ENCODE measurements at places on chromosomes 13 and 19.
A peak's percentile ranks its signal among the peaks of the same experiment; 100 is the strongest.

GRCh38 chr19:33175886-33176669, 18.1 kb upstream of the LRP3 start:
- DNase-seq = no peak

GRCh38 chr13:44932171-44932849, 57.0 kb downstream of the NUFIP1 start:
- peak; percentile 57 for DNase-seq

DNA sequence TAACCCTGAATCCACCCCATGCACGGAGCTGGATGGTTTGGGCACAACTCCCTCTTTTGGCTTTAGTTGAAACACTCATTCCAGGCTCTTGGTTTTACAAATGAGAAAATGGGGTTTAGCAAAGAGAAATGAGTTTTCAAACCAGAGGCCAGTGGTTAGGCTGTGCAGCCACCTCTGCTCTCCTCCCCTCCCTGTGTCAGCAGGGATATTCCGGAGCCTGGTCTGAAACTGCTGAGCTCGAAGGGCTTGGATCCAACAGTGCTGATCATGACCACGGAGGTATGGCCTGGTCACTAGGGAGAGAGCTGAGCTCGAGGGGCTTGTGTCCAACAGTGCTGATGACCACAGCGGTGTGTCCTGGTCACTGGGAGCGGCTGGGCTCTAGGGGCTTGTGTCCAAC, 41.5 kb downstream of the ZNF787 start:
- DNase-seq = no peak

DNA sequence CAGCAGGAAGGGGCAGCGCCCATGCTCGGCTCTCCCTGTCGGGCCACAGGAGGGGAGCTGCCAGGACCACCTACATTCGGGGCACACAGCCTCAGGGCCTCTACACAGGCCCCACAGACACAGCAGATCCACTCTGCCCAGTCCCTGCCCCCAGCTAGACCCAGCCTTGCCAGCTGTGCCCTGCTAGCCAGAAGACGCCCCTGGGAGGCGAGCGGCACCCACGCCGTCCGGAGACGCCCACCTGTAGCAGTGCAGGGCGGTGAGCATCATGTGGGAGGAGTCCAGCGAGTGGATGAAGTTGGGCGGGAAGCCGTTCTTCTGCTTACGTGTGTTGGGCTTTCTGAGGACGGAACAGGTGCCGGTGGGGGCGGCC, 15.1 kb downstream of the POLRMT start:
- DNase-seq = no peak

DNA sequence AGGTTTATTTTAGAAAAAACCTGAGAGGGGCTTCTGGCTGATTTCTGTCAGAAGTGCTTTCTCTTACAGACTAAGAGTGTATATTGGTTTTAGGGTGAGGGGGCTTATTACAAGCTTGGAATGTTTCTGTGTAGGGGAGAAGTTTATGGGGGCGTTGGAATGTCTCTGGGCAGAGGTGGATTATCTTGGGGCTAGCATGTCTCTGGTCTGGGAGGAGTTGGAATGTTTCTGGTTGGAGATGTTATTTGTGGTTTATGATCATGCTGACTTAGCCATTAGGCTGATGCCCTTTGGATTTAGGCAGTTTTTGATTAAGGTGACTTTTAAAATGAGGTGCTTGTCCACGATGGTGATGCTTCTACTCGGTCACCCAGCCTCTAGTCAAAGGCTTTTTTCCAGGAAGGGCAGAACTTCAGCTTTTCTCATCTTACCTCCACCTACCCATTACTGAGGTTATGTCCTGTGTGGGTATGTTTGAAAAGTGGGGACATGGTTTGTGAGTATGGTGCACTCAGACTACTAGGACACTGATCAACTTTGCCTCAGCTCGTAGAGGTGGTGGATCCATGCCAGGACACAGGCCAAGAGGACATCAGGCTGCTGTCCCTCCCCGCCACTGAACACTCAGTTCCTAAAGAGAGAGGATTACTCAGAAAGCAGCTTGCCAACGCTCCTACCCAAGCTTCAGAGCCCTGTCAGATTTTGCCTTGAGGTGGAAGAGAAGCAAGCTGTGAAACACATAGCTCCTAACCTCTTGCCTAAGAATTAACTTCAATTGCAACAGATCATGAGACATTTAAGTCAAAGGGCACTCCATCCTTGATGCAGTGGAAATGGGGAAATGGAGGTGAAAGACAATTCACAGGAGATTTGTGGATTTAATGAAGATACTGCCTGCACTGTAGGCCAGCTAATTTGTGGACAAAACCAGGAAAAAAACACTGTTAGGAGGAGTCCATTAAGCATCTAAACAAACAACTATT, 63.6 kb downstream of the ZNF44 start:
- no peak for DNase-seq

DNA sequence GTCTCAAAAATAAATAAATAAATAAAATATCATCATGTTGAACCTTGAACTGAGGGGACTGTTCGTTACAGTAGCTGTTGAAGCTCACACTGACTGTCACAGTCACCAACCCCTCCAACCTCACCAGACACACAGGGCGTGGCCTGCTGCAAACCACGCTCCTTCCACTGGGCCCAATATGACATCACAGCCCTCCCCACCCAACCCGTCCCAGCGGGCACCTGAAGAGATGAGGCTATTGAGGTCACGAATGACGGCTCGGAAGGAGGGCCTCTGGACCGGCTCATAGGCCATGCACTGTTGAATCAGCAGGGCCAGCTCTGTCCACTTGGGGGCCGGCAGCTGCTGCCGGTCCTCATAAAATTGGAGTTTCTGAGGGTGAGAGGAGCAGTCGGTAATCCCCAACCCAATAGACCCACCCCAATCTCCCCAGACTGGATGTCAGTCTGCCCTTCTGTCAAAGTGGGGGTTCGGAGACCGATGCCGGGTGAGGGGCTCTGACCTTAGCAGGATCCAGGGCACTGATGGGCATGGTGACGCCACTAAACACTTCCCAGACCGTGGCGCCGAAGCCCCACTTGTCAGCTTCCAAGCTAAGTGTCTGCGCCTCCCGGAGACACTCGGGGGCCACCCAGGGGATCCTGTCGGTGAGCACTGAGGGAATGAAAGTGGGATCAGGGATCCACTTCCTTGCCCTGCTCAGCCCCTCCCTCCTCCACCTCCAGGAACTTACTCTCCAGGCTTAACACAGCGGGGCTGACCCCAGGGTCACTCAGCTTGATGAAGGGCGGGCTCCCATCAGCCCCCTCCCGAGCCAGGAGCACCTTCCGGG, 13.2 kb downstream of the JAK3 start:
- DNase-seq = no peak

DNA sequence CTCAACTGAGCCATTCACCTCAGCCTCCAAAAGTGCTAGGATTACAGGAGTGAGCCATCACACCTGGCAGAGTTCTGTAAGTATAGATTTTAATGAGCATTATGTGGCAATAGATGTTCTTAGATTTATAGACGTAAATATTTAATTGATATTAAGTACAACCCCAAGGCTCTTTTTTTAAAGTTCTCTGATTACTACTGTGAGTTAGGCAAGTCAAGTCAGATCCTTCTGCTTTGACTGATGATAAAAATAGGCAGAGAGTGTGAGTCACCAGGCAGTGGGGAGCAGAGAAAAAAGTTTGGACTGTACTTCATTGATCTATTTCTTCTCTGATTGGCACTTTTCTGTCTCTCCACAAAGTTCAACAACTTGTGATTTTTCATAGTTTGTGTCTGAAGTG, 1379.9 kb downstream of the UQCRFS1 start:
- DNase-seq = no peak

DNA sequence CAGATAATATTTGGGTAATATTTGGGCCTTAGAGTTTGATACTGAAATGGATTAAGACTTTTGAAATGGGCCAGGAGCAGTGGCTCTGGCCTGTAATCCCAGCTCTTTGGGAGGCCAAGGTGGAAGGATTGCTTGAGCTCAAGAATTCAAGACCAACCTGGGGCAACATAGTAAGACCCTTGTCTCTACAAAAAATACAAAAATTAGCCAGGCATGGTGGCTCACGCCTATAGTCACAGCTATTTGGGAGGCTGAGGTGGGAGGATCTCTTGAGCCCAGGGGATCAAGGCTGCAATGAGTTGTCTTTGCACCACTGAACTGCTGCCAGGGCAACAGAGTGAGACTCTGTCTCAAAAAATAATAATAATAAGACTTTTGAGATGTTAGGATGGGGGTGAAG, 926 bp upstream of the ZNF836 start:
- DNase-seq = no peak

GRCh38 chr13:36520111-36520510, 87.8 kb downstream of the CCNA1 start:
- no peak for DNase-seq

DNA sequence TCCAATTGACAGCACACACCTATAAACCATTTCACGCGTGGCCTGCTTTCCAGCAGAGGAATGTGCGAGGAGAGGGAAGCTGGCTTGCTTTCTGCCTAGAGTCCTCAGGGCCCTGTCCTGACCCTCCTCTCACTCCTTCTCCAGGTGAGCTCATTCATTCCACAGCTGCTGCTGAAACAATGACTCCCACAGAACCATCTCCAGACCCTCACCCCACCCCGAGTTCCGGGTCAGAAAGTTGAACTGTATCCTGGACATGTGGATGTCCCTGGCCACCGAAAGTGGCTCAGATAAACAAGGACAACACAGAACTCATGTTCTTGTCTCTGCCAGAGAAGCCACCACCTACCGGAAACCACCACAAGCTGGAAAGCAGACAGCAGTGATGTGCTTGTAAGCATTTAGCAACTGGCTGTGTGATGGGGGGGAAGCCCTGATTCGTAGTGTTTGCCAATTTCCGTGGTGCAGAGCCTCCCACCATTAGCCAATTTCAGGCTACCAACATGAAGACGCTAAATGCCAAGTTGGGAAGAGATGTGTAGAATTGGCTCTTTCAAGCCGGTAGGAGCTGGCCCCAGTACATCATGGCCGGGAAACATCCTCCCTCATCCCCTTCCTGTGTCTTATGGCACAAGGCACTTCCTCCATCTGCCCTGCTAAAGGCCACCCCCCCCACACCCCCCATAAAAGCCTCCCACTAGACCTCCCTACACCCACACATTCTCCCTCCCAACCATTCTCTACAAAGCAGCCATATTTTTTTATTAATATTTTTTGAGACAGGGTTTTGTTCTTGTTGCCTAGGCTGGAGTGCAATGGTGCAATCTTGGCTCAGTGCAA, 5.0 kb downstream of the SYCE2 start:
- DNase-seq = no peak

DNA sequence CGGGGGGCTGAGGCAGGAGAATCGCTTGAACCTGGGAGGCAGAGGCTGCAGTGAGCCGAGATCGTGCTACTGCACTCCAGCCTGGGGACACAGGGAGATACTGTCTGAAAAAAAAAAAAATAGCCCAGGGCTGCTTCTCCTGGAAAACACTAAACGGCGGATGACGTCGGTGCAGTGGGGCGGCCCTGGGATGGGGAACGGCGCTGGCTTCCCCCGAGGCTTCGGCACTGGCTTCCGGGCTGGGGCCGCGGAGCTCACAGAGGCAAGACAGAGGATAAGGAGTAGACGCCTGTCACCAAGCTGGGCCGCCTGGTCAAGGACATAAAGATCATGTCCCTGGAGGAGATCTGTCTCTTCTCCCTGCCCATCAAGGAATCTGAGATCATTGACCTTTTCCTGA, 5.0 kb downstream of the PRSS57 start:
- no peak for DNase-seq

DNA sequence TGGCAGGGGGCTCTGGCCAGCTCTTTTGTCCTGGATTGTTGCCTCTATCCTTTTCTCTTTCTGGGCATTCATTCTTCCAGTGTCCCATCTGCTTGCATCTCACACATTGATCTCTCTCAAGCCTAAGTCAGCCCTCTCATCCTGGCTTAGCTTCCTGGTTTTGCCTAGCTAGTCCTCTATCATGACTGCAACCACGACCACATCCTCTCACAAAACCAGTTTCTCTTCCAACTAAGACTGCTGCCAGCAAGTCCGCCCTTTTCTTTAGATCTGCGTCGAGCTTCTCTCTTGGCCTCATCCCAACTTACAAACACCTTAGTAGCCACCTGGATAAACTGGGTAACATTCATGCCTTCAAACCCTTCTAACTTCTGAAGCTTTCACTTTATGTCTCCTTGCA, 212.2 kb upstream of the HTR2A start:
- DNase-seq = no peak

- DNase-seq = no peak
These were observed 5.1 kb downstream of the GRK1 start for GRCh38 chr13:113672002-113672651.

DNA sequence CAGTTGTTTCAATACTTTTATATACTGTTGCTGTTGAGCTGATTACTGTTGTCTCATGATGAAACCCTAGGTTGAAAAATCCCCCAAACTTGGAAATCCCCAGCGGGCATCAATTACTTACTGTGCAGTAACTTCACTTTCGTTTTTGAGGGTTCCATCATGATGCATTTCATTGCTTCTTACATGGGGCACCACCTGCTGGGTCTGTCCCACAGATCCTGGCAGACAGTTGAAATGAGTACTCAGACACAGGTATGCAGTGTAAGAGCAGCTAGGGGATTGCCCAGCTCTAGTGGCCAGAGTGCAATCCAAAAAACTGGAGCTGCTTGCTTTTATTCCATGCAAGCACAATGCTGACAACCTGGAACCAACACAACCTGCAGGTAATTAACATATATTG, 132.5 kb upstream of the ZNF91 start:
- no peak for DNase-seq

DNA sequence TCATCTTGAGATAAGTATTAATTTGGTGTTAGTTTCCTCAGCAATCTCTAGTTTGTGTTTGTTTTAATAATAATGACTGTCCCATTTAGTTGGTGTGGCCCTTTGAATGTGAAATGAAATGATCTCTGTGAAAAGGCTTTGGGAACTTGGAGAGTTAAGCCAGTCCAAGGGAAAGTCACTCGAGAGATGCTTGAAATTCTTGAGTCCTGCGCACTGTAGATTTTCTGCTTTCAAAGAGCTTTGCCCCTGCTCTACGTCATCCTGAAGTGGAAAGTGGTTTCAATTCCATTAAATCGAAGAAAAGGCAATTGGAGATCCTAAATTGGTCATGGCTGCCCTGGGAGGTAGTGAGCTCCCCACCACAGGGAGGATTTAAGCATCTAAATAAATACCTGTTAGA, 403.8 kb downstream of the ZNF536 start:
- DNase-seq = no peak

- no peak for DNase-seq
These were observed 462.5 kb upstream of the KLF12 start for GRCh38 chr13:74596691-74597090.

DNA sequence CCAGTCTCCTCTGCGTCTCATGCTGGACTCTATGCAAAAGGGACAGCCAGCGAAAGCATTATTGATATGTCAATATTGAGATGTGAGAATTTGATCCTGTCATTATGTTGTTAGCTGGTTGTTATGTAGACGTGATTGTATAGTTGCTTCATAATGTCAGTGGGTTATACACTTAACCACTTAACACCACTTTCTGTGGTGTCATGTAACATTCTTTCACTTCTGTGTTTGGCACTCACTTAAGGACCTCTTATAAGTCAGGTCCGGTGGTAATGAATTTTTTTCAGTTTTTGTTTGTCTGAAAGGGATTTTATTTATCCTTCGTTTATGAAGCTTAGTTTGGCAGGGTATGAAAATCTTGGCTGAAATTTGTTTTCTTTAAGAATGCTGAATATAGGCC, 7.1 kb upstream of the SIGLEC7 start:
- DNase-seq = no peak

- no peak for DNase-seq
These were observed 35.3 kb upstream of the AMER2 start for GRCh38 chr13:25207291-25207810.

GRCh38 chr19:44748426-44749254, at the start of gene BCL3:
Gene BCL3 (plus strand): TSS chr19:44748708. CDS start chr19:44748791, 83 bp downstream.
- no peak for DNase-seq

- no peak for DNase-seq
These were observed 29.2 kb downstream of the SUGP2 start for GRCh38 chr19:19004144-19004543.
